ENCODE measurements at places on chromosomes 16 and 17.

- DNase-seq = no peak
Measured at GRCh38 chr17:63954402-63955063, 18.2 kb downstream of the SCN4A start.

DNA sequence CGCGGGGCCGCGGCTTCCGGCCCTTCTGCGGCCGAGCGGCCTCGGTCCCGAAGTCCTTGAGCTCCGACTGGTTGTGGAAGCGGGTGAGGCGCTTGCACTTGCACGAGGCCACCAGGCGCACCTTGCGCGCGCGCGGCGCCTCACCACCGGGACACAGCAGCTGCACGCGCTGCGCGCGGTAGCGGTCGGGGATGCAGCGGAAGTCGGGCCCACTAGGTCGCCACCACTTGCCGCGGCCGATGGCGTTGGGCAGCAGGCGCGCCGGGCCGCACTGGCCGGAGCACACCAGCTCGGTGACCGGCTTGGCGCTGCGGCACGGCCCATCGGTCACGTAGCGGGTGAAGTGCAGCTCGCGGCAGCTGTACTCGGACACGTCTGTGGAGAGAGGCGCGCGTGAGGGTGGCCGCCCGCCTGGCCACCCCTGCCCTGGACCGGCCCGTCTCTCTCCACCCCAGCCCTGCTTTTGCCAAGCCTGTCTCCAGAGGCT lies 3.2 kb downstream of the SOST start:
- peak; percentile 14 for DNase-seq

GRCh38 chr17:73588891-73589290 lies 55.4 kb downstream of the SDK2 start:
- peak; percentile 26 for DNase-seq

DNA sequence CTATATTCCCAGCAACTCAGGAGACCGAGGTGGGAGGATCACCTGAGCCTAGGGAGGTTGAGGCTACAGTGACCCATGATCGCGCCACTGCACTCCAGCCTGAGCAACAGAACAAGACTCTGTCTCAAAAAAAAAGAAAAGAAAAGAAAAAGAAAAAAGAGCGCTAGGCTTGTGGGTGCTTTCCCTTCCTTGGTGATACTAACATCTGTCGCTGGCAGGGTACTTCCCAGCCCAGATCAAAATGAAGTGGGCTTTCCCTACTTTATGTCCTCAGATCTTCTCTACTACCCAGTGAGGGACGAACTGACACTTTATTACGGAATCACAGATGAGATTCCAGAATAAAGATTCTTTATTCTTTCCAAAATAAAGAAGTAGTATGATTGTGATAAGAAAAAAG lies 103.8 kb upstream of the NOL11 start:
- DNase-seq = no peak

- DNase-seq = no peak
Measured at GRCh38 chr17:43676471-43676870, 14.7 kb upstream of the MEOX1 start.

DNA sequence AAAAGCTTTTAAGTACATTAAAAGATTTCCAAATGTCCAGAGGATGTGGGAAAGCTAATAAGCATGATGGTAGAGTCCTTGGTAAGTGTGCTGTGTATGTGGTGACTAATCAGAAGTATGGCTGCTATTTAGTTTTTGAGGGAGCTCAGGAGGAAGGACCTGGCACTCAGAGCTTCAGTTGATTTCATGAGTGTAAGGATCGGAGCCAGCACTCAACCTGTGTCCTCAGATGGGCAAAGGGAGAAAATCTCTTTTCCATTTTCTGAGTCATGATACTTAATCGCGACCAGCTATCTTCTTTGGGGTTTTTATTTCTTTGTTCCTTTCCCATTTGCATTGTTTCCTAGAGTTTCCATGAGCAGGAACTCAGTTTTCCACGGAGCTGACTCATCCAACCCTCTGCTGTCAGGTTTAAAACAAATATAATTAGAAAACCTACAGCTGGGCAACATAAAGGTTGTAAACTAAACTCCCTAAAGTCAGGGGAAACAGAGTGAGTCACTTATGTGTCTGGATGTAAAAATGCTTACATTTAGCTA lies 125.4 kb downstream of the MAP2K6 start:
- peak; percentile 27 for DNase-seq

DNA sequence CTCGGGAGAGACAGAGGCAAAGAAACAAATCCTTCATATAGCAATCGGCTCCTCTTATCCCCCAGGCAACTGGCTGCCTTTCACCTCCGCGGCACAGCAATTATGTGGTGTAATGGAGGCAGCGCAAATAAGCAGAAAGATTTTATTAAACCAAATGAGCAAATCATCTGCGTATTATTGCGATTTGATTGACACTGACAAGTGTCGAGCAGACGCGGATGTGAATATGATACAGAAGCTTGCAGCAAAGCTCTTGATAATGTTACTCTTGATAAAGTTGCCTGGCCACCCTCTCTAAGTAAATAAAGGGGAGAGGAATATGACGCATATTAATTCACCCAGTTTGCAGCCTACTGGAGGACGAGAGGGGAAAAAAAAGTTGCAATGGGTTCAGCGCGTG lies 26.5 kb upstream of the AKTIP start:
- DNase-seq = no peak

DNA sequence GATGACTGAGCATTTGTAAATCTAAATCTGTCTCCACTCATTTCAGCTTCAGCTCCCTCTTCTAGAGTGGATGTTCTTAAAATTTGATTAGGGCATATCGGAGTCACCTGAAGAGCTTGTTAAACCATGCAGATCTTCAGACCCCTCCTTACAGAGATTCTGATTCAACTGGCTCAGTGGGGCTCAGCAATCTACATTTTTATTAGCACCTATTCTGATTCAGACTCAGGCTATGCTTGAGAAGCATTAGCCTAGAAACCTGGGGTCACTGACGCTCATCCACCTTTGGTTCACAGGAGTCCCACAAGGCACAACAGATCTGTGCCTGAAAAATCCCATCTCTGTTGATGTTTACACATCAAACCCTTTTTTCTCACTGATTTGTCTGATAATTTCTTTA lies 365.6 kb downstream of the GRIN2A start:
- peak; percentile 15 for DNase-seq

DNA sequence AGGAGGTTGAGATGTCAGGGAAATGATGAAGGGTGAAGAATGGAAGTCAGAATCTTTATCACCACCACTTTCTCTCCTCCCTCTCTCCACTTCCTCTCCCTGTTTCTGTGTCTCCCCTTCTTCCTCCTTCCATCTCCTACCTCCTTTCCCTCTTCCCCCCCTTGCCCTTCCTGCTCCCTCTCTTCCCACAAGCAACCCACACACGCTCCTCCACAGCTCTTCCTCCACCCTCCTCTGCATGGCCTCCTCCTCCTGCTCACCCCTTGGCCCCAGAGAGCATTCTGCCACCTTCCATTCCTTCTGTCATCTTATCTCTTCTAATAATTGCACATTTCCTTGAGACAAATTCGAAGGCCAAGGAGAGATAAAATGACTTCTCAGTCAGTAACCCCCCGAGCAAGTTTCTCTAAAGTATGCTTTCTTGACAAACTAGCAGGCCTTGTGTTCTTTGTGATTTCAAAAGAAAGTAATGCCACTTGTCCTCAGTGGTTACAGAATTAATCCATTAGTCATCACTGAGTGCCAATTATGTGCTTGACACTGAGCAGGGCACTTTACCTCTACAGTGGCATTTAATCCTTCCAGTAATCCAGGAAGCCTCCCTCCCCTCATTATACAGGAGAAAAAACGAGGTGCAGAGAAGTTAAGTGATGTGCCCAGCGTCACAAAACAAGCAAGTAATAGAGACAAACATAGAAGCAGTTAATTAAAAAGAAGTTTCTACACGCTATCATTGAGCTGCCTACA lies 72.3 kb upstream of the CCL1 start:
- DNase-seq = peak; percentile 96

- DNase-seq = no peak
Measured at GRCh38 chr17:46782250-46782953, 36.1 kb downstream of the WNT3 start.

- DNase-seq = no peak
Measured at GRCh38 chr17:49858796-49859195, 10.9 kb upstream of the TAC4 start.

- no peak for DNase-seq
Measured at GRCh38 chr16:68131813-68132706, 46.9 kb downstream of the NFATC3 start.

- DNase-seq = no peak
Measured at GRCh38 chr17:29740017-29740416, 117.3 kb upstream of the CORO6 start.

- no peak for DNase-seq
Measured at GRCh38 chr17:81426393-81427172, 31.3 kb downstream of the BAHCC1 start.

Measured in DMS79 treated with DMSO at 0.1 percent for 48 hours (cell line).